SJSA1 (cell line): ENCODE measurements at places on chromosomes 2 and 18.

- H3K4me3 ChIP-seq = no peak overlapping the region
- no peaks in the 10 kb centered on the region for H3K36me3 ChIP-seq
- H3K27ac ChIP-seq = no peak overlapping the region
- peaks cover 35% of the 10 kb centered on the region for H3K4me1 ChIP-seq
Measured at GRCh38 chr18:79598633-79599175, 80.9 kb upstream of the CTDP1 start.

DNA sequence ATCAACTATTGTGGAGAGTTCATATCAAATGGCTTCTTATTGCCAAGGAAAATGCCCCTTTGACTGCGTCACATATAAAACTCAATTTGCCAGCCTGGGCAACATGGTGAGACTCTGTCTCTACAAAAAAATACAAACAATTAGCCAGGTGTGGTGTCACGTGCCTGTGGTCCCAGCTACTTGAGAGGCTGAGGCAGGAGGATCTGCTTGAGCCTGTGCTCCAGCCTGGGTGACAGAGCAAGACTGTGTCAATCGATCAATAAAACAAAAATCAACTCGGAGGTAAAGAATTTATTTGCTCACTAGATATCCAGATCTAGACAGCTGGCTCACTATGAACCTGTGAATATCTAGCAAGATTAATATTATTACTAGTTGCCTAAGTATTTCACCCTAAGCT is 1.7 kb upstream of the ZCCHC2 start:
- peaks cover 20% of the 10 kb centered on the region for H3K4me1 ChIP-seq
- peaks cover 11% of the 10 kb centered on the region for H3K27me3 ChIP-seq
- no peak for DNase-seq

GRCh38 chr2:172842511-172843265 is 107.0 kb downstream of the RAPGEF4 start:
- no peaks in the 10 kb centered on the region for H3K4me1 ChIP-seq
- no peak overlapping the region for H3K4me3 ChIP-seq
- no peaks in the 10 kb centered on the region for H3K27me3 ChIP-seq
- DNase-seq = no peak

GRCh38 chr2:70920367-70920715 is 15.4 kb upstream of the ATP6V1B1 start:
- H3K27me3 ChIP-seq = no peaks in the 10 kb centered on the region
- no peak overlapping the region for H3K27ac ChIP-seq
- no peaks in the 10 kb centered on the region for H3K36me3 ChIP-seq
- no peak overlapping the region for H3K4me3 ChIP-seq
